Activated CD4-positive, CD25-positive, alpha-beta regulatory T cell (primary cell): ENCODE measurements at places on chromosomes 5 and 9.

GRCh38 chr5:8577792-8578191, 708.8 kb downstream of the MTRR start:
- DNase-seq: no peak

DNA sequence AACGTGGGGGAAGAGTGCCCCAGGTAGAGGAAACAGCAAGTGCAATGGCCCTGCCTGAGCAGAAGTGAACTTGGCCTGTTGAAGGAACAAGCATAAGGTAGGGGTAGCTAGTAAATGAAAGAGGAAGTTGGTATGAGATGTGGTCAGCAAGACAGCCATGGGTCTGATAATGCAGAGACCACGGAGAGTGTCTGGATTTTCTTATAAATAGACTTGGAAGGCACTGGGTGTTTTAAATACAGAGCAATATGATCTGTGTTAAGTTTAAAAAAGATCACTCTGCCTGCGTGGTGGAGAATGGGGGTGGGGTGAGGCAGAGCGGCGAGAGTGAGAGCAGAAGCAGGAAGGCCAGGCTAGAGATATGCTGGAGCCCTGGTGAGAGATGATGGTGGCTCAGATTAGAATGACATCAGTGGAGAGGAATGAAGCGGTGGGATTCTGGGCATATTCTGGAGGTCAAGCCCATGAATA, 4.2 kb downstream of the ADAM19 start:
- no peak for DNase-seq

- DNase-seq: no peak
These were observed 37.2 kb downstream of the DCAF12 start for GRCh38 chr9:34089311-34089710.

DNA sequence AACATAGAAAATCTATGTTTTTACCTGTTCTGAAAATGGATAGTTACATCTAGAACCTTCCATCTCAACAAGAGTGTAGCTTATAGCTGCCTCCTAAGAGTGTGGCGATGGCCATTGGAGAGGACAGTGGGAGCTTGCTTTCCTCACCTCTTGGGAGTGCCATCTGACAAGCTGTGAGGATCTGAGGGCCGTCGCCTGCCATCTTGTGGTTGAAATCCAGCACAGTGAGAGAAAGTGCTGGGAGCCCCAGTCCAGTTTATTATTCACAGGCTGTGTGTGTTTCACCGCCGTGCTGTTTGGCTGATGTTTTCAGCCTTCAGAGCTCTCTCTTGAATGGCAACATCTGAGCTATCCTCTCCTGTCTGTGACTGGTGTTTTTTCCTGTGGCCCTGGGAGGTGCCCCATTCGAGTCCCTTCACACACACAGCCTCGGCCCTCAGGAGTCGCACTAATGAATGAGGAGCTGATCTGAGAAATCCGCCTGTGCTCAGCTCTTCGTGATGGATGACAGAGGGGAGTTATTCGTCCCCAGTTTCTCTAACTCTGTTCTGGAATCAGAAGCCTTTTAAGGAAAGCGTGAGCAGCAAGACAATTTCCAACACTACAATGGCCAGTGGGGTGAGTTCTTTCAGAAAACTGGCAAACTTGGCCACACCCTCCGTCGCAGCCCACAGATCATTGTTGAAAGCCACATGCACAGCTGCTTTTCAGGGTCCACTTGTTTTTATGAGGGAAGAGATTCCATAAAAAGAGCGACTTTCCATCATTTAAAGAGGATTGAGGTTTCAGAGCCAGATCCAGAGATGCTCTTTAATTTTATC, 170.3 kb downstream of the PDZD2 start:
- no peak for DNase-seq

DNA sequence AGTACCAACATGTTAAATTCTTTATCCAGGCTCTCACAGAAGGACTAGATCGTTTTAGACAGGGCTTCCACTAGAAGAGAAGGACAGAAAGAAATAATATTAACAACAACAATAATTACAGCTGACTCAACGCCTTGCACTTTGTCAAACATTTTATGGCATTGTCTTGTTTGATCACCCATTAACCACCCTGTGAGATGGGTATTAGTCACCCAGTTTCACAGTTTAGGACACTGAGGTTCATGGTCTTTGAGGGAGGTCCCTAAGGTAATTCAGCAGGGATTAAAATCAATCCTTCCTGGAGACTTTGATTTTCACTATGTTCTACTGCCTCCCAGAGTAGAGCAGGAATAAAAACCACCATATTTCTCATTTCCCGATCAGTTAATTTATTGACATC, 51.4 kb upstream of the BNC2 start:
- no peak for DNase-seq

GRCh38 chr5:15393146-15393545, 106.8 kb upstream of the FBXL7 start:
- no peak for DNase-seq

- DNase-seq: no peak
These were observed 41.1 kb upstream of the RUFY1 start for GRCh38 chr5:179509239-179509638.

DNA sequence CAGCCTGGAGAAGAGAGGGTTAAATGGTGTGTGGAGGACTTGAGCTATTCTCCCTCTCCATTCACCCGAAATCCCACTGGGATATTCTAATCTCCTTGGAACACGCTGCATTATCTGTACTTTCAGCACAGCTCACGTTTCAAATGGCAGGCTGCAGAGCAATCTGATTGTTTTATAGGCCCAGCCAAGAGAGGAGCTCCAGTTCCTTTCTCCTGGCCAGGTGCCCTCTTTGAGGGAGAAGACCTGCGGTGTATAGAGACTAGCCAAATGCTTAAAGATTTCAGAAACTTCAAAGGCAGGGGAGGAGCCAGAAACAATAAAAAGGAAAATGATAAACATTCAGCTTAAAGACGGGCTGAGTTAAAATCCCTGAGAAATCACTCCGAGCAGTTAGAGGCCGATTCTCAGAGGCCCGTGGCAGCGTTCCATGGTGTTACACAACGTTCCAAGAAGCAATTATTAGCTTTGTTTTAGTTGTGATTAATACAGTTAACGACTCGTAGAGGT, 564.0 kb upstream of the KLF4 start:
- DNase-seq: no peak
